ENCODE measurements at places on chromosomes 13 and 19.

- peak; percentile 56 for DNase-seq
Observed at GRCh38 chr13:21476893-21477472, 17.9 kb upstream of the ZDHHC20 start.

- no peak for DNase-seq
Observed at GRCh38 chr13:104206450-104207044, 1140.3 kb upstream of the SLC10A2 start.

DNA sequence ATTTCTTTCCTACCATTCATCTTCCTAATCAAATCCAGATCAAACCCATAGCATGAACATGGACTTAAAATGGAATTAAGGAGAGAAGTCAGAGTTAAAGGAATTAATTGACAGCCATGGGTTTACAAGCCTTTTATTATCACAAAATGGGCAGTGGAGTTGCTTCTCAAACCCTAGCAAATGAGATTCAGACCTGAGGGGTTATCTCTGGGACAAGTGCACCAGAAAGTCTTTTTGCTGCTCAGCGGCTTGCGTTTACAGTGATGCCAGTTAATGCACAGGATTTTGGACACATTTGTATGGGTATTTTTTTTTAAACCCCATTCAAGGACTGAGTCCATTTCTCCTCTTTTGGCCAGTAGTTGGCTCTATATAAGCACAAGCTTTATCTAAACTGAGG, 503.0 kb downstream of the EFNB2 start:
- DNase-seq, result no peak

DNA sequence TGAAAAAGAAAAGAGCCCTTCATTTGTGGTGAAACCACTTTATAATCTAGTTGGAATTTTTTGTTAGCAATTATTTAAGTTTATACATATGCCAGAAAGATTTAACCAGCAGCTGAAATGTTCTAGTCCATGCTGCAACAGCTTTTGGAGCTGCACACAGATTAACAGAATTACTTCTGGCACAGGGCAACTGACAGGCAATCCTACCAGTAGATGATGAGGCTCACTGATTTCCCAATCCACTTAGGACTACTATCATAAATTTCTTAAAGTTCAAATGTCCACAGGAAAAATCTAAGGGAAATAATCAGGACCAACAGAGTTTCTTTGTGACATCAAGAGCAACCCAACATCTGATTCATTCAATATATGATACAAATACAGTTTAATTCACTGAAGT, 78.8 kb downstream of the CRYL1 start:
- no peak for DNase-seq

- DNase-seq, result no peak
Observed at GRCh38 chr19:5558101-5558621, 9.6 kb downstream of the TINCR start.

GRCh38 chr19:18503971-18504885, 17.6 kb downstream of the ELL start:
- DNase-seq, result no peak

- DNase-seq, result peak; percentile 2
Observed at GRCh38 chr19:32404933-32405430, 588 bp upstream of the DPY19L3 start.
